ENCODE measurements at places on chromosomes 5 and 9.

- no peak for DNase-seq
Measured at GRCh38 chr5:90560771-90561170, 2.2 kb downstream of the ADGRV1 start.

- DNase-seq = no peak
Measured at GRCh38 chr5:6937677-6938076, 224.4 kb downstream of the TENT4A start.

- DNase-seq = no peak
Measured at GRCh38 chr5:145805819-145806218, 29.3 kb downstream of the PRELID2 start.

DNA sequence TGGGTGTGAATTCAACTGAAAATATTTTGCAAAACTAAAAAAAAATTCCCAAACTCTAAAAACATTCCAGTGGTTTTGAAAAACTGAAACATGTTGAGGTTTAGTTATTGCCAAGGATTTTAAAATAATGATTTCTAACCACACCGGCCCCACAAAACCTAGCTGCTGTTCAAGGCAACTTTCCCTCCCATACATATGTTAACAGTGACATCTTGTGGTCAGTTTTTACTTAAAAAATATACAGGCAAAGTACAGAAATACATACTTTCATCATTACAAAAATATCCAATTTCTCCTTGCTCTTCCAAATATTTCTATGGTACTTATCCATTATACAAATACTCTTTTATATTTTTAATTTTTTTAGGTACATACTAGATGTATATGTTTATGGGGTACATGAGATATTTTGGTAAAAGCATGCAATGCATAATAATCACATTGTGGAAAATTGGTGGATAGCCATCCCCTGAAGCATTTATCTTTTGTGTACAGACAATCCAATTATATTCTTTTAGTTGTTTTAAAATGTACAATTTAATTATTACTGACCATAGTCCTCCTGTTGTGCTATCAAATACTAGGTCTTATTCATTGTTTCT, 34.4 kb upstream of the MRPS30 start:
- no peak for DNase-seq

- no peak for DNase-seq
Measured at GRCh38 chr5:88824892-88825583, 57.9 kb downstream of the MEF2C start.

DNA sequence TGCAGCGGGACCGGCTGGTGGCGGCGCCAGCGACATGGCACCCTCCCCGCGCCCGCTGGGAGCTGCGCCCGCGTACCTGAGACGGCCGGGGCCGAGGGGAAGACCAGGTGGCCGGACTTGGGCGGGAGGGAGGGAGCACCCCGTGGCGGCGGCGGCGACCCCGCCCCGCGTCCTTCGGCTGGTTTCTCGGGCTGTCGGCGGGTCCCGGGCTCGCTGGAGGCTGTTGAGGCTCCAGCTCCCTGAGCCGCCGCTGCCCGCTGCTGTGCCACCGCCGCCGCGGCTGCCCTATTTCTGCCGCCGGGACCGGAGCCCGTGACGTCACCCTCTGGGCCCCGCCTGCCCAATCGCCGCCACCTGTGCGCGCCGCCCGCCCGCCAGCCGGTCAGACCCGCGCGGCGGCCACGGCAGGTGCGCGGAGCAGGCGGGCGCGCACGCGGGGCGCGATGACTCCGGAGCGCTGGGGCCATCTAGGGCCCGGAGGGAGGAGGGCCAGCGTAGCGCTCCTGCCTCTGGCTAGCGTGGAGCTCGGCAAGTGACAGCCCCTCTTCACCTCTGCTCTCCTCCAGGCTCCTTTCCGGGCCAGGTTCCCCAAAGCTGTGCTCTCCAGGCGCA, at the start of gene FSTL4:
TSS of gene FSTL4 (minus strand) at position 293 of the 612 bp plus-strand sequence.
- no peak for DNase-seq

DNA sequence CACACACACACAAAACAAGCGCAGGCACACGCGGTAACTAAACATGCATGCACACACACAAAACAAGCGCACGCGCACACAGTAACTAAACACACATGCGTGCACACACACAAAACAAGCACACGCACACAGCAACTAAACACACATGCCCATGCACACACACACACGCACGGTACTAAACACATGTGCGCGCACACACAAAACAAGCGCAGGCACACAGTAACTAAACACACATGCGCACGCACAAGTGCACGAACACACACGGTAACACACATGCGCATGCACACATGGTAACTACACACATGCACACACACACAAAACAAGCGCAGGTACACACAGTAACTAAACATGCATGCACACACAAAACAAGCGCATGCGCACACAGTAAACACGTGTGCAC, 19.9 kb upstream of the SLC6A3 start:
- DNase-seq = no peak

GRCh38 chr5:851553-851952, 767 bp upstream of the ZDHHC11 start:
- DNase-seq = no peak

DNA sequence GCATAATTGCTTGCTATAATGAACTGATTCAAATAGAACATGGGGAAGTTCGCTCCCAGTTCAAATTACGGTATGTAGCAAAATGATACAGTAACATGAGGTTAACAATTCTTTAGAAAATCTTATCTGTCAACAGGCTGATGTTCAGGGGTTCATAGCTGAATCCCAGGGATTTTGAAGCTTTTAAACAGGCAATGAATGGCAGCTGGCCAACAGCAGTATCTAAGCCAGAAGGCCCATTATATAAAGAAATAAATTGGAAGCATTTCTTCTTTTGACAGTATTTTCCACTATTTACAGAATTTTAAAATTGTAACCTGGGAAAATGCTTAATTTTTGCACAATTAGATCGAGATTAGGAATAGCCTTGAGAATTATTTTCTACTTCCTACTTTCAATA, 126.8 kb downstream of the PDE8B start:
- no peak for DNase-seq

DNA sequence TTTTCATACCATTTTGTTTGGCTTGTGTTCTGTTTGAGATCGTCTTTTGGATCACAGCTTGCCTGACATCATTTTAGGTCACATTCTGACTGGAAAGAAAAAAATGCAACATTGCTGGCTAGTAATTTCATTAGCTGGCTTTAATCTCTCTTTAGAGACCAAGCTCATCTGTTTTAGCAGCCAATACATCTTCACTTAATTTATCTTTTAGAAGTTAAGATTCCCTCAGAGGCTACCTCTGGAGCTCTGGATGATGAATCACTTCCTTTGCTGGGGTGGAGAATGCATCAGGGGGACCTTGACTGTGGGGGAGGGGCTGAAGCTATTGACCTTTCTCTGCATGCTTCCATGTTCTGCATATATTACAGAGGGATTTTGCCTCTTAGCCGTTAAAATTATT, 181.5 kb upstream of the OTULINL start:
- no peak for DNase-seq

- no peak for DNase-seq
Measured at GRCh38 chr5:134206627-134207160, 19.2 kb downstream of the PPP2CA start.

GRCh38 chr9:1927546-1927945, 87.6 kb upstream of the SMARCA2 start:
- no peak for DNase-seq

GRCh38 chr5:68519143-68519542, 303.6 kb downstream of the PIK3R1 start:
- DNase-seq = no peak

DNA sequence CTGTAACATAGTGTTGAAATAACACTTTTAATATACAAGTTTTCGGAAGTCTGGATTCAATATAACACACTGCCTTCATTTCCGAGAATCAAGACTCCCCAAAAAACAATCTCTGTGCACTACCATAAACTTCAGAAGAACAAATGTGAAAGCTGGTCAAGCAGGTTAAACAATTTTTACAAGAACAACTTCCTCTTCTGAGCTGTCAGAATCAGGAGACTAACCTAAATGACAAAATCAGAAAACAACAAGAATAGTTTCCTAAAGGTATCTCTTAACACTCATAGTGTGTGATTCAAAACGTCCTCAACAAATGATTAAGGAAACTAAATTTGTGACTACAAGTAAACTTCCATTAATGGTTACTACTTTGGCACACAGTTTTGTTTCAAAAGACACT, 11.6 kb downstream of the C9orf72 start:
- no peak for DNase-seq

DNA sequence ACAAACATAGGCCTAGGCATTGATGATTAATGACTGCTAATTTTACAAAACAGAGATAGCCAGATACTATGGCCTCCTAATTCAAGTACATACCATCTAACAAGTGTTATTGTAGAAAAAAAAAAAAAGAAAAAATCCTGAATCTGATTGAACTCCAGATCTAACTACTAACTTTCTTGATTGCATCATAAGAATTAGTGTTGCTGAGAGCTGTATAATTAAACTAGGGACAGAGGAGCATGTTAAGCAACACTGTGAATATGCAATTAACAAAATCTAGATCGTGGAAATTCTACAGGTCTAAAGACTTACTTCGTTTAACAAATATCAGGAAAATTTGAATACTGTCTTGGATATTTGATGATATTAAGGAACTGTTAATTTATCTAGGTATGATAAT, 208.3 kb upstream of the ZNF608 start:
- no peak for DNase-seq

- no peak for DNase-seq
Measured at GRCh38 chr5:143311955-143312354, 91.5 kb downstream of the NR3C1 start.

GRCh38 chr5:146059460-146060220, 45.7 kb downstream of the PLAC8L1 start:
- no peak for DNase-seq

- no peak for DNase-seq
Measured at GRCh38 chr9:92770360-92770995, 5.8 kb upstream of the BICD2 start.

- no peak for DNase-seq
Measured at GRCh38 chr5:180858586-180858985, 2.5 kb downstream of the ZFP62 start.

- no peak for DNase-seq
Measured at GRCh38 chr5:143425835-143426234, 22.3 kb upstream of the NR3C1 start.

- no peak for DNase-seq
Measured at GRCh38 chr9:111798786-111799185, 4.0 kb upstream of the SHOC1 start.

DNA sequence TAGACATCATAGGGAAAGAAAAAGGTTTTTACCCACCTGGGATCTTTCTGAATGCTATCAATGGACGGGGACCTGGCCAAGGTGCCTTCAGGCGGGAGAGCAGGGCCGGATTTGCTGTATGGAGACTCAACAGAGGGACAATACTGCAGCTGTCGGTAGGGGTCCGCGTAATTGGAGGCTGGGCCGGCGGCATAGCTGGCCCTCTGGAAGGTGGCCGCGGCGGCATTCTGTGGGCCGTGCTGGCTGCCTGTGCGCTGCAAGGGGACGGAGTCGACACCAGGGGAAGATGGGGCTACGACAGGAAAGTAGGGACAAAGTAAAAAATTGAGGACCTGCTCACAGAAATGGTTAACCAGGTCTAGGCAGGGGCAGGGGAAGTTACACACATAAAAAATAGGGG, 557.9 kb downstream of the CTNND2 start:
- DNase-seq = no peak

- no peak for DNase-seq
Measured at GRCh38 chr9:4382722-4383317, 83.0 kb upstream of the GLIS3 start.

GRCh38 chr9:95551406-95551805, 34.6 kb upstream of the PTCH1 start:
- no peak for DNase-seq

DNA sequence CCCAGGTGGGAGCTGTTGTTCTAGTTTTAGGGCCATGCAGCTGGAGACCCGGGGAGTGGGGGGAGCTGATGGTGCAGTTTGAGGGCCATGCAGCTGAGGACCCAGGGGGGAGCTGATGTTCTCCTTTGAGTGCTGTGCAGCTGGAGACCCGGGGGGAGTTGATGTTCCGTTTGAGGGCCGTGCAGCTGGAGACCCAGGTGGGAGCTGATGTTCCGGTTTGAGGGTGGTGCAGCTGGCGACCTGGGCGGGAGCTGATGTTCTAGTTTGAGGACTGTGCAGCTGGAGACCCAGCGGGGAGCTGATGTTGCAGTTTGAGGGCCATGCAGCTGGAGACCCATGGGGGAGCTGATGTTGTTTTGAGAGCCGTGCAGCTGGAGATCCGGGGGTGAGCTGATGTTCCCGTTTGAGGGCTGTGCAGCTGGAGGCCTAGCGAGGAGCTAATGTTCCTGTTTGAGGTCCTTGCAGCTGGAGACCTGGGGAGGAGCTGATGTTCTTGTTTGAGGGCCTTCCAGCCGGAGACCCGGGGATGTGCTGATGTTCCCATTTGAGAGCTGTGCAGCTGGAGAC, 14.6 kb downstream of the PDCD6 start:
- DNase-seq = no peak

DNA sequence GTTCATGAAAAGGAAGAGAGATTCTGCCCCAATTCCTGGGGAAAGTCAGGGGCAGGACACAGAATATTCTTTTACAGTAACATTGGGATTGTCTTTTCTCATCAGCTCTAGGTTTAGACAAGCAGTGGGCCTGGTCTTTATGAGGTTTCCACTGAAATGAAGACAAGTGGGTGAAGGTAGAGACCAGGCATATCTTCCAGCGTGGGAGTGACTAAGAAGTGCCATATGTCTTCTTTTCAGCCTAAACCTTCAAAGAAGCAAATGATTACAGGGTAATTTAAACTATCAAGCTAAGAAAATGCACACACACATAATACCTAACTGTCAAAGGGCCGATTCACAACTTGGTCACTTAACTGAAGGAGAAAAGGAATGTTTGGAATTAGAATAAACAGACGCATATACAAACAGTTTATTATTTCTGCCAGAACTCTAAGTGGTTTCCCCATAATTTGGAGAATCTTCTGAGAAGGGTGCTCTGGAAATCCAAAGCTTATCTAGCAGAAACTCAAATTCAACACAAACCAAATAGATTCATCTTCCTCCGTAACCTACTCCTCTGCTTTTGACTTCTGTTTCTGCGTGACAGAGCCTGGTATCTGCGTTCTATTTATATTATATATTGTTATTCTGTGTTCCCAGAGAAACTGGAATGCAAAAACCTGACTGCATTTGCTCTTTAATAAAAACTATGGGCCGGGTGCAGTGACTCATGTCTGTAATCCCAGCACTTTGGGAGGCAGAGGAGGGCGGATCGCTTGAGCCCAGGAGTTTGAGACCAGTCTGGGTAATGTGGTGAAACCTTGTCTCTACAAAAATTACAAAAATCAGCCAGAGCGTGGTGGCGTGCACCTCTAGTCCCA, 22.0 kb upstream of the TEK start:
- no peak for DNase-seq

GRCh38 chr5:88674356-88675167, 208.4 kb downstream of the MEF2C start:
- DNase-seq = no peak
